HCT116 (cell line): ENCODE measurements at places on chromosomes 4 and X.

DNA sequence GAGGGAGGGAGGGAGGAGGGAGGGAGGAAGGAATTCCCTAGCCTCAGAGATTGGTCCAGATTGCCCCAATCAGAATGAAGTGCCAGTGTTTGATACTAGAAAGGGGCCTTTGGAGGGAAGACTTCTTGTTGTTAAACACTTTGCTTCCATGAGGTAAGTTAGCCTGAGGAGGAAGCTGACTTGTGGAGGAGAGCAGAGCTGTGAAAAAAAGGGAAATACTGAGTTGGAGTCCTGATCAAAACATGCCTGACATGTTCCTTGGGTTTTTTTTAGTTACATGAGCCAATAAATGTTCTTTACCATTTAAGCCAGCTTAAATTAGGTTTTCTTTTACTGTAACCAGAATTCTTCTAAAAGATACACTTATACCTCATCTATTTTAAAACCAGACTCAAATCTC lies 57.6 kb downstream of the GSX2 start:
- no peak for DNase-seq

- no peak for DNase-seq
Measured at GRCh38 chr4:7168106-7168505, 24.2 kb upstream of the SORCS2 start.

DNA sequence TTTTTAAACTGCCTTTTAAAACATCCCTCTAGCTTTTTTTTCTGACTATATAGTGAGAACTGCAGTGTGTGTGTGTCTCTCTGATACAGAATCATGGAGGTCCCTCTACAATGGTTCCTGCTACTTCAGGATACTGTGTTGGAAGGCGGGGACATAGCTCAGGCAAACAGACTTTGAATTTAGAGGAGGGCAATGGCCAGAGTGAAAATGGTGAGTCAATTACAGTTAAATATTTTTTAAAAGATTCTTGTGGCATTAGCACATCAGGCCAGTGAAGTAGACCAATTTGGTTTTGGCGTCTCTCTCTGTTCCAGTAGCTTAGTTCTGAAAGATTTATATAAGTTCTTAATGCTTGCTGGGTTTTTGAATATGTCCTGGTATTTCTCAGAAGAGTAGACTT lies 47.1 kb downstream of the ALG13 start:
- no peak for DNase-seq

GRCh38 chr4:188016754-188017153 lies 21.2 kb downstream of the ZFP42 start:
- DNase-seq = no peak

DNA sequence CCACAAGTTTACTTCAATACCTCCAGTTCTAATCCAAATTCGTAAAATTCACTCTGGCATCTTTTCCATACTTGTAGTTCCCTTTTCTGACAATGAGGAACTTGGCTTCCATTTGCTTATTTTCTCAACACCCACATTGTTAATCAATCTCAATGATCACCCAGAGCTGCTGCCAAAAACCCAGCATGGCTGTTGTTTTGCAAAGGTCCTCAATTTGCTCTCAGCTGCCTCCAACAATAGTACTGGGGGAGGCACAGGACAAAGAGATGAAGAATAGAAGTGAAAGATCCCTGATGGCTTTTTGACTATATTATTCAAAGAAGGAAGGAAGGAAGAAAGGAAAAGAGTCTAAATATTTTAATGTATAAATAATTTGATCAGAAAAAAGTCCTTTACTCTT lies 847.8 kb downstream of the RAPGEF2 start:
- DNase-seq = no peak

DNA sequence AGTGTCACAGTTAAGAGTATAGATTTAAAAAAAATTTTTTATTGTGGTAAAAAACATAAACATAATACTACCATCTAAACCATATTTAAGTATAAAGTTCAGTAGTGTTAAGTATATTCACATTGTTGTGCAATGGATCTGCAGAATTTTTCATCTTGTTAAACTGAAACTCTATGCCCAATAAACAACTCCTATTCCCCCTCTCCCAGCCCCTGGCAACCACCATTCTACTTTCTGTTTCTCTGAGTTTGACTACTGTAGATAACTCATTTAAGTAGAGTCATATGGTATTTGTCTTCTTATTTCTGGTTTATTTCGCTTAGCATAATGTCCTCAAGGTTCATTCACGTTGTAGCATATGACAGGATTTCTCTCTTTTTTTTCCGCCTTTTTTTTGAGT lies 112.4 kb downstream of the PTTG2 start:
- no peak for DNase-seq

- DNase-seq = peak; percentile 64
Measured at GRCh38 chr4:41525129-41525528, 12.8 kb upstream of the LIMCH1 start.

DNA sequence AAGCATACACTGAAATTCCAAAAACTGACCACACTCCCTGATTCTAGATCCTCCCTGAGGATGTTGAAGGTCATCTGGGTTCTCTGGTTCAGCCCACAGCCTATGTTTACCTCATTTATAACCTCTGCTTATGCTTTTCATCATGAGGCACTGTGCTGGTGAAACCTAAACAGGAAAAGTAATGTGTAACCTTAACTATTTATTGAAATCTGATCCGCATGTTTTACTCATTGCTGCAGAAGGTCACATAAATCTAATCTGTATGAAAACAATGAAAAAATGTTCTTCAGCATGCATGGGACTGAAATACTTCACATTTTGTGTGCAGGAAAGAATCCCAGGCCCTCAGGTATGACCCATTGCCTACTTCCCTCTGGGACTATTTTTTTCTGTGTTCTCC lies 30.3 kb downstream of the UCHL1 start:
- DNase-seq = no peak

DNA sequence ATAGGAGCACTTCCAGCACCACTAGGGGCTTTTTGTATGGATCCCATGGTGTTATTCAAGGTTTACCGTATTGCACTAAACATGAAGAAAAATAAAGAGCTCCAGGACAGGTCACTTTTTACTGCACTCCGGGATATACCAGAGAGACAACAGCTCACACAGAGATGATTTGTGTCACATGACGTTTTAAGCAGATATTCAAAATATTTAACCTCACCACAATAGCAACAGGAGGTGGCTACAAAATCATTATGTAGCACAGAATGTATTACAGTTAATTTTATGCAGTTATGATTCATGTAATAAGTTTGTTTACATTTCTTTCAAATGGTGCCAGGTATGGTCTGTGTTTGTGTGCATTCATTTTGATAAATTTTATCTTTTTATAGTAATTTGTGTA lies 100.6 kb downstream of the LUZP4 start:
- DNase-seq = no peak
